ENCODE measurements at places on chromosomes 11 and 22.

GRCh38 chr11:76657187-76658170 is 13.1 kb downstream of the LRRC32 start:
- no peak for DNase-seq

DNA sequence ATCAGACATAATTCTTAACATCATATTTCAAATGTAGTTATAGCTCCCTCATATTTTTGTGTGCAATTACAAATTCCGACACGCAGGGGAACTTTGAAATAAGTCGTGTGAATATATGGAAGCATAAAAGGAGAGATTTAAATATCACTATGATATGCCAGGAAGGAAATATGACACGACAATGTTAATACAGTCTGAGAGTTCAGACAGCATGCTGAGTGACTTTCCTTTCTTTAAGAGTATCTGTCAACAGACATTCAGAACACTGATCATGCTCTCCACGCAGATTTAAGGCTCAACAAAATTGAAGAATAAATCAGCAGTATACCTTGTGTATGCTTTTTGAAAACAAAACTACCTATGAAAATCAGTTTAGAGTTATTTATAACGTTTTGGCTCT is 232.6 kb upstream of the CARD18 start:
- DNase-seq: no peak

DNA sequence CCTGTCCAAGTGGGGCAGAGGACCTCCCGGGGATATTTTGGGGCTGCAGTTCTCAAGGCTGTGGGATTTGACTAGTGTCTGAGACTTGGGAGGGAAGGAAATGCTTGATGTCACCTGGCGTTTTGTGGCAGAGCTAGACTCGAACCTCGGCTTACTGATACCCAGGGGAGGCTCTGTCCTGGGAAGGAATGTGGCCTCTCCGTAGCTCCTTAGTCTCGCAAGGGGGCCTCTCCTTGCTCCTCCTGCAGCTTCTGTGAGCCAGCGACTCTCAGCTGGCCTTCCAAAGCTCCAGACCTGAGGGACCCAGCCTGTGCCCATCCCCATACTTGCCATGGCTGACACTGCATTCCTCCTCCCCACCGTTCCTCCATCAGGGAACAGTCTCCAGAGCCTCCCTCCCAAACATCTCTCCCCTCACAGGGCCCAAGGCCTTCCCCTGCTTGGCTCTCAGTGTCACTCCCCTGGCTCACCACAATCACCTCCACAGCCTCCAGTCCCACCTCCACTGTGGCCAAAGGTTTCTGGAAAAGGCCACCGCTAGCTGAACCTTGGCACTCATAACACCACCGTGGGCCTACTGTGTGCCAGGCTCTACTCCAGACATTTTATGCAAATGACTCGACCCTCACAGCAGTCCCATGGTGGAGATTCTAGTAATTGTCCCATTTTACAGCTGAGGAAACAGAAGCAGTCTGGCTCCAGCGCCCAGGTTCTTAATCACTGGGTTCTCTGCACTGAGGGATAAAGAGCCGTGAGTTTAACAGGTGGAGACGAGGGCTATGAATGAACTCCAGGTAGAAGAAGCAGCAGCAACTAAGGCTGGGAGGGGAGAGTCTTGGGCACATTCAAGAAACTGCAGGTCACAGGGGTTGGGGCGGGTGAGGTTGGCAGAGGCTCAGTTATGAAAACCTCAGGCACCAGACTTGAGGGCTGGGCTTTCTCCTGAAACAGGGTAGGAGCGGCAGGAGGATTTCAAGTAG is 12.1 kb downstream of the P2RY2 start:
- no peak for DNase-seq

- DNase-seq: no peak
These were observed 147.9 kb upstream of the DDI1 start for GRCh38 chr11:103888541-103888951.

DNA sequence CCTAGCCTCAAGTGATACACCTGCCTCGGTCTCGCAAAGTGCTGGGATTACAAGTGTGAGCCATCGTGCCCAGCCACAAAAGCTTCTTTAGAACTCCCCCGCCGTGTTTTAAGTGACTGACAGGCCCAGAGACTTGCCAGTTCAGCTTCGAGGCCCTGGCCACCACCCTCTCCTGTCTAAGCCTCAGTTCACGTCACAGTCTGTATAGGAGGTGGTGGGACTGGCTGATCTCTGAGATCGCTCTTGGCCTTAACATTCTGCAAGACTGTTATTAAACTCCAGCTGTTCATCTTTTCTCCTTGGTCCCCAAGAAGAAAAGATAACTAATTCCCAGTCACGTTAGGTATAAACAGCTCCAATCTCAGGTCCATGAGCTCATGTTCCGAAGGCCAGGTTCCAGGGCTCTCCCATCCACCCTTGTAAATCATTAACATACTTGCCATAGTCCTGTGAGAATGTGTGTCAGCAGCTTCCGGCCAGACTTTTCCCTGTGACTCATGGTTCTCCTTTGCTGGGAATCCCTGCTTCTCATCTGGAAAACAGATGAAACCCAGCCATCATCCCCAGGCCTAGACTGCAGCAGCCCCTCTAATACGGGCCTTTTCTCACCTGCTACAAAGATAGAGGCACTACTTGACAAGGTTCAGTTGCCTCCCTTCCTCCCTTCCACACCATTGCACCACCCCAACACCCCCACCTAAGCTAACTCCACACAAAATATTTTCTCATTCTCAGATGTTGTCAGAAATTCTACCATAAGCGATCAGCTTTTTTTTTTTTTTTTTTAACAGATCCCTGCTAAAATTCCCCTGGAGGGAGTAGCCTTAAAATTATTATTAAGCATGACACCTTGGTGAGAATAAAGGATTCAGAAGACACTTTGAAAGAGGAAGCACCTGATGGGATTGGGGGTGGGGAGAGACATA is 5.6 kb upstream of the KIAA0930 start:
- DNase-seq: no peak

- DNase-seq: no peak
These were observed 20.2 kb downstream of the NPTXR start for GRCh38 chr22:38823637-38824036.

GRCh38 chr11:121082219-121082618 is 18.8 kb upstream of the TECTA start:
- no peak for DNase-seq

DNA sequence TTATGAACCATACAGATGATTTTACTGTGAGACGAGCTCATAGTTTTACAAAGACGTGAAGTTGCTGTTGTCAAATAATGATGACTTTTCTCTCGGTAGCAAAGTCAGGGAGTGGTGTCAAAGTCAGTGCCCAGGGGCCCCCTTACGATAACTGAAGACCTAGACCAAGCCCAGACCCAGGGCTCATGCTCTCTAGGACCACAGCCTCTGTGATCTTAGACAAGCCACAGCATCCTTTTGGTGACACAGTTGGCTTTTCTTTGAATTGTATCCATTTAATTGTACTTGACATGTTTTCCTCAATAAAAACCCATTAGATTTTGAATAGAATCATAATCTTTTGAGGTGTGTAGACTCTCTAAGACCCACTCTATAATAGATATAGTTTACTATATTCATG is 17.9 kb upstream of the POGLUT3 start:
- no peak for DNase-seq

- peak; percentile 15 for DNase-seq
These were observed 77.2 kb upstream of the ZBED5 start for GRCh38 chr11:10935015-10935559.
